T-cell (primary cell): ENCODE measurements at places on chromosomes 12 and 14. TPM values are rescaled to one million over a fixed set of nuclear protein-coding genes. Genes with fewer than 3 reads are reported as not detected.

Gene CIPC
- total RNA-seq: 11.8 TPM

Gene MANSC4
- not detected for total RNA-seq

Gene SELPLG
- total RNA-seq: 220 TPM

DNA sequence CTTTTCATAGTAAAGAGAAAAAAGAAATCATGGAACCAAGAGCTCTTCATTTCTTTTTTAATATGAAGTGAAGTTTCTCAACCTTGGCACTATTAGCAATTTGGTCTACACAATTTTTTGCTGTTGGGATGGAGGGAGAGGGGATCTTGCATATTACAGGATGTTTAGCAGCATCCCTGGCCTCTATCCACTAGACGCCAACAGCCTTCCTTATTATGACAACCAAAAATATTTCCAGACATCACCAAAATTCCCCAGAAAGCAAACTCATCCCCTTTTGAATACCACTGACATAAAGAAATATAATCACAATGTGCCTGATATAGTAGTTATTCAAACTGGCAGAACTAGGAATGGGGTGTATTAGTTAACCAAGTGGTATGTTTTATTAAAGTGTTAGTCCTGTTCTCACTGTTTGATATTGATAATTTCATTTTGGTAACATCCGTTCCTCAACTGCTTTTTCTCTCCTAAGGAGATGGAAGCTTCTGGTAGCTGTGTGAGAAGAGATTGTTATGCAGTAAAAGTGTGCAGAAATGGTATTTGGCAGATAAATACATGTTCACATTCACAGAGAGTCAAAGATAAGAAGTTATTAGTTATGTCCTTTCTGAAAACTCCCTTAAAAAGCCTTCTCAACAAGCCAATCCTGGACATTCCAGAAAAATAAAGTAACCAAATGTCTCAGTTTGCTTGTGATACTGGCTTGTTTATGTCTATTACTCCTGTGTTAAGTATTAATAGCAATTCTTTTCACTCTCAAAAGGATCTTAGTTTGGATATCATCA, 699.9 kb downstream of the C12orf50 start:
- H3K27me3 ChIP-seq: no peaks in the 10 kb centered on the region
- no peaks in the 10 kb centered on the region for H3K4me1 ChIP-seq
- H3K36me3 ChIP-seq: no peaks in the 10 kb centered on the region
- H3K27ac ChIP-seq: no peak overlapping the region
- H3K4me3 ChIP-seq: no peak overlapping the region
- DNase-seq: no peak

DNA sequence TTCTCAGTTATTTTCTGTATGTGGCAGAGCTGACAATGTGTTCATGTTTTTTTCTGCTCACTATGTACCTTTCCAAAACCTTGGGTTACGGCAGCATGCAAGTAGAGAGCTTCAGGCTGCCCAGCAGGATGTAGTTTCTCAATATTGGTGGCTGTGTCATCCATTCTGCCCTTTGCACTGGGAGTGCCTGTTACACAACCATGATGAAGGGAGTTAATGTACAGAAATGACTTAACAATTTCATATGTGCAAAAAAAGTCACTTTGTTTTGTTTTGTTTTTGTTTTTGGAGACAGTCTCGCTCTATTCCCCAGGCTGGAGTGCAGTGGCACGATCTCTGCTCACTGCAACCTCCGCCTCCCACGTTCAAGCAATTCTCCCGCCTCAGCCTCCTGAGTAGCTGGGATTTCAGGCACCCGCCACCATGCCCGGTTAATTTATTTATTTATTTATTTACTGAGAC, 6.1 kb upstream of the CNIH1 start:
- no peak for DNase-seq
- no peak overlapping the region for H3K27ac ChIP-seq
- no peaks in the 10 kb centered on the region for H3K4me1 ChIP-seq
- no peaks in the 10 kb centered on the region for H3K36me3 ChIP-seq

- peaks cover 10% of the 10 kb centered on the region for H3K27me3 ChIP-seq
- no peaks in the 10 kb centered on the region for H3K36me3 ChIP-seq
- H3K27ac ChIP-seq: no peak overlapping the region
Observed at GRCh38 chr12:22121224-22121623, 75.2 kb downstream of the CMAS start.

DNA sequence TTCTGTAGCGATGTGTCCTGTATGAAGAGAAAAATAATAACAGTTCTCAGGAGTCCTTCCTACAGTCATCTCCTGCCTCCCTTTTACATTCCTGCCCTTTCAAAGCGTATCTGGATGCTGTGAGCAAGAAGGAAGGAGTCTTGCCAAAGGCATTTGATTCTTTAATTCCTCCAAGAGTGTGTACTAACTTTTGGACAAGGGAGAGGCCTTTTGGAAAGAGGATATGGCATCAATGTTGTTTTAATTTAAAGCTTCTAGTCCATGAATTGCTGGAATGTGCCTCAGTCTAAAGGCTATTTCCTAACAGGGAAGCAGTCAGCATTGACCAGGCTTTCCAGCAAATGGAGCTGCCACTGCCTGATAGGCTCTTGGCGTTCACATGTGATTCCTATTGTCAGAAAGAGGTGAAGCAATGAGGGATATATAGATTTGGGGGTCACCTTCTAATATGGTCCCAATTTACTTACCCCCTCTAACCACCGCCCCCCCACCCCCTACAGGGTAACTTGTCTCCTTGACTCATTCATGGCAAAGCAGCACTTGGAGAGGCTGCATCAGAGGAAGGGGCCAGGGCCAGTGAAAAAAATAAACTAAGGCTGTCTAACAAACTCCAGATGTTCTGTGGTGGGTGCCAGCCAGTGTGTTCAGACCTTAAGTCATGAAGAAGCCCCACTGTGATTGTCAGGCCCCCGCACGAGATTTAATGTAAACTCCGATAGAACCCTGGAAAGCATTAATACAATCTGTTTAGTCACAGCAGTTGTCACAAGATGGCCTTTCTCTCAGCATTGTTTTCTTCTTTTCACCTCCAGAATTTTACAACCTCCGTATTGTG, 220.3 kb downstream of the FBXL14 start:
- H3K4me1 ChIP-seq: no peaks in the 10 kb centered on the region
- no peak for DNase-seq
- H3K27me3 ChIP-seq: no peaks in the 10 kb centered on the region
- H3K4me3 ChIP-seq: no peak overlapping the region
- H3K36me3 ChIP-seq: peaks cover 14% of the 10 kb centered on the region

GRCh38 chr12:124682425-124683151, 115.2 kb upstream of the NCOR2 start:
- no peaks in the 10 kb centered on the region for H3K27me3 ChIP-seq
- no peak overlapping the region for H3K4me3 ChIP-seq
- no peaks in the 10 kb centered on the region for H3K4me1 ChIP-seq

- no peak overlapping the region for H3K4me3 ChIP-seq
- H3K4me1 ChIP-seq: no peaks in the 10 kb centered on the region
Observed at GRCh38 chr14:58488550-58488949, 61.0 kb downstream of the KIAA0586 start.

GRCh38 chr12:48351022-48351708, 446 bp upstream of the ZNF641 start:
- H3K4me3 ChIP-seq: peak overlapping the region; percentile 55
- no peaks in the 10 kb centered on the region for H3K27me3 ChIP-seq
- DNase-seq: no peak
- H3K4me1 ChIP-seq: peaks cover 16% of the 10 kb centered on the region

GRCh38 chr12:43776498-43776897, 17.7 kb downstream of the IRAK4 start:
- no peaks in the 10 kb centered on the region for H3K27me3 ChIP-seq
- no peaks in the 10 kb centered on the region for H3K4me1 ChIP-seq

GRCh38 chr14:93533842-93534241, 103.1 kb downstream of the UNC79 start:
- H3K27me3 ChIP-seq: no peaks in the 10 kb centered on the region
- no peaks in the 10 kb centered on the region for H3K4me1 ChIP-seq
- no peak overlapping the region for H3K27ac ChIP-seq
- H3K36me3 ChIP-seq: no peaks in the 10 kb centered on the region
- DNase-seq: no peak

DNA sequence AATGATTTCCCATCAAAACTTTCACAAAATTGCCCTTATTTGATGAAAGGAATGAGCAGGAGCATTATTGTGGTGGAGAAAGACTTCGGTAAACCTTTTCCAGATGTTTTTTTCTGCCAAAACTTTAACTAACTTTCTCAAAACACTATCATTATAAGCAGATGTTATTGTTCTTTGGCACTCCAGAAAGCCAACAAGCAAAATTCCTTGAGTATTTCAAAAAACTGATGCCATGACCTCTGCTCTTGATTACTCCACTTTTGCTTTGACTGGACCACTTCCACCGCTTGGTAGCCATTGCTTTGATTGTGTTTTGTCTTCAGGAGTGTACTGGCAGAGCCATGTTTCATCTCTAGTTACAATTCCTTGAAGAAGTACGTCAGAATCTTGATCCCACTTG, 29.7 kb upstream of the RAB21 start:
- no peaks in the 10 kb centered on the region for H3K36me3 ChIP-seq
- DNase-seq: no peak
- no peaks in the 10 kb centered on the region for H3K4me1 ChIP-seq
- no peak overlapping the region for H3K27ac ChIP-seq
- H3K27me3 ChIP-seq: no peaks in the 10 kb centered on the region

GRCh38 chr12:45623940-45624339, 105.6 kb upstream of the ARID2 start:
- no peak overlapping the region for H3K27ac ChIP-seq
- H3K4me3 ChIP-seq: no peak overlapping the region
- no peaks in the 10 kb centered on the region for H3K36me3 ChIP-seq
- no peaks in the 10 kb centered on the region for H3K4me1 ChIP-seq
